ENCODE measurements at places on chromosomes 4 and X.

DNA sequence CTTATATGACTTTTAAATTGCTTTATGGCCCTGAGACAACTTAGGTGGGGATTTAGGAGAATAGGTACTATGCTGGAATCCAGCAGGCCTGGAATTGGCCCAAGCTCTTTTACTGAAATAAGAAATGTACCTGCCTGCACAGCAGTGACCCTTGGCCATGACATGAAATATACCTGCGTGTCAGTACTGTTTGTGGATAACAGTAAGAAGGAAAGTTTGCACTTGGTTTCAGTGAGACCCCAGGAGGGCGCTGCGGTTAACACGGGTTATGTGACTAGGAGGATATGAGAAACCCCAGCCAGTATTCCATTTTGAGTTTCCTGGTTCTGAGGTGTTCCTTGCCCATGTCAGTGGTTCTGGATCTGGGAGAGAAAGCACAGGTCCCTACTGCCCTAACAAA lies 5.3 kb downstream of the MTM1 start:
- no peak for DNase-seq

GRCh38 chr4:80266902-80267380 lies 477 bp downstream of the FGF5 start:
- DNase-seq, result peak; percentile 74

- DNase-seq, result peak; percentile 81
Measured at GRCh38 chr4:1512738-1513660, 106.8 kb upstream of the NKX1-1 start.

DNA sequence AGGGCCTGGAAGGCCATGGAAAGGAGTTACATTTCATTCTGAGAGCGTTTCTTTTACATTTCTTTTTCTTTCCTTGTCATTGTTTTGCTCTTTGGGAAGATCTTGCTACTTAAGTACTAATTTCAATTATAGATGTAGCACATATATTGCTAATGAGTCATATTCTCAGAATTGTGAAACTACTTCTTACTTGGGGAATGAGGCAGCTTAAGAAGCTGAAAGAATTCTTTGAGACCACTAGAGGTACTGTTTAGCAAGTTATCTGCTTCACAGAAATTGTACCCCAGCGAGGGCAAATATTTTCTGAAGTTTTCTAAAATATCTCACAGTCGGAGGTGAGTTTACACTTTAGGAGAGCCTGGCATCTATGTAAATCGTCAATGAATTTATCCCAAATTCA lies 100.6 kb downstream of the AFF2 start:
- DNase-seq, result no peak

DNA sequence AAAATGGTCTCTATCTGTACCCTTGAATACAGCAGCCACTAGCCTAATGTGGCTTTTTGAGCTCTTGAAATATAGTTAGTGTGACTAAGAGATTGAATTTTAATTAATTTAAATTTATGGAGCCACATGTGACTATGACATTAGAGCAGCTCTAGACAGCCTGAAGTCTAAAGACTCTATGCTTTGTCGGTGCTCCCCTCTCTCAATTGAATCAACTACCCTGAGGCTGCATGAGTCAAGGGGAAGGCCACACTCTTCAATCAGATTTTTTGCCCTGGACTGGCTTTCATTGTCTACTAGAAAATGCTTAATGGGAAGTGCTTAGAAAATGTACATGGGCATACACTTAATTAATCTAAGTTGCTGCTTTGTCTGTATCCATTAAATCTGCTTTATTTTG lies 11.7 kb downstream of the TLR7 start:
- no peak for DNase-seq

DNA sequence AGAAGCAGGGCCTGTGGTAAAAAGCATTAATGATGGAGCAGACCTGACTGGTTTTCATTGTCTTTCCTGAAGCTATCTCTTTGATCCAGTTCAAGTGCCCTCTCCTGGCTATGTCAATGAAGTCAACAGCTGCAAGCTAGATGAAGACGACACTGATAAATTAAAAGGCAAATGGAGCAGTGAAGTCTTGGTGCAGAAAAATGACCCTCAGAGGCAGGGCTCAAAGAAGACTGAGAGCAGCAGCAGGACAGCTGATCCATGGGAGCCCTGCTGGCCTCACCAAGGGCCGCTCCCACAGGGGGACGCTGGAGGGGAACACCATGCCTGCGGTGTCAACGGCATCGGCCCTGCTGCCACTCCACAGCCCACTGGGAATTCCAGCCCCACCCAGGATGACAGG lies 96.2 kb downstream of the RELL1 start:
- no peak for DNase-seq

- no peak for DNase-seq
Measured at GRCh38 chr4:182449186-182449929, 206.2 kb downstream of the TENM3 start.

DNA sequence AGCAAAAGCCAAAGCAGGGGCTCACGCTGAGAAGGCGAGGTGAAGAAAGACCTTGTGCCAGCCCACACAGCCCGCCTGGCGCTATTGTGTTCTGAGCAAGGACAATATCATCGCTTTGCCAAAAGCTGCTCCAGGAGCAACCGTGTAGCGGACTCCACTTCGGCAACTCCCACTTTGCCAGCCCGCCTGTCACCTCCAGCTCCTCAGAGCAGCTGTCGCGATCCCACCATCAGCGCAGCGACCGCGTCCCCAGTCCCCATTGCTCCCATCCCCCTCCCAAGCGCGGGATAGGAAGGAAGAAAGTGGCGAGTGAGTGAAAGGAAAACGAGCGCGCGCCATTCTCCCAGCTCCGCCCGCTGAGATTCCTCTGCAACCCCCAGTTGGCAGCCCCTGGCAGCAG lies 759 bp downstream of the ZC4H2 start:
- peak; percentile 74 for DNase-seq

GRCh38 chrX:68115371-68115770 lies 317.9 kb downstream of the OPHN1 start:
- no peak for DNase-seq

DNA sequence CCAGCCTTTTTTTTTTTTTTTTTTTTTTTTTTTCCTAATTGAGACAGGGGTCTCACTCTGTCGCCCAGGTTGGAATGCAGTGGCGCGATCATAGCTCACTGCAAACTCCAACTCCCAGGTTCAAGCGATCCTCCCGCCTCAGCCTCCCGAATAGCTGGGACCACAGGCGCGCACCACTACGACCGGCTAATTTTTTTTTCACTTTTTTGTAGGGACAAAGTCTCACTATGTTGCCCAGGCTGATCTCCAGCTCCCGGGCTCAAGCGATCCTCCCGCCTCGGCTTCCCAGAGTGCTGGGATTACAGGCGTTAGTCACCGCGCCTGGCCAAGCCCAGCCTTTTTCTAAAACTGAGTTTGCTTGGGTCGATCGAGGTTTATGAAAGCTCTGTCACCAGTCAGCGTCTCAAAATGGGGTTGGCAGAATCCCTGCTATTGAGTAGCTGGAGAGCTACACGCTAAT lies 1.3 kb upstream of the OTUD5 start:
- DNase-seq, result no peak

DNA sequence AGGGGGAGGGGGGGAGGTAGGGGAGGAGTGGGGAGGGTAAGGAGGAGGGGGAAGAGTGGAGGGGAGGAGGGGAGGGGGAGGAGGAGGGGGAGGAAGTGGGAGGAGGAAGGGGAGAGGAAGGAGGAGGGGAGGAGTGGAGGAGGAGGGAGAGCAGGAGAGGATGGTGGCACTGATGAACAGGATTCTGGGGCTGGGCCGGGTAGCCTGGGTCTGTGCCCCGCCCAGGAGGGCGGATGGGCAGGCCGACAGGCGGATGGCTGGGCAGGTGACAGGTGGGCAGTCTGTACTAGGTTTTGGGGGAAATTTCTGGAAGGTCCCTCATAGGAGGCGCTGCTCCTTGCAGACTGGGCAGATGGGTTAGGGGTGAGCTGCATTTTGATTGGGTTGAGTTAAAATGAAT lies 66.0 kb upstream of the ADRA2C start:
- peak; percentile 32 for DNase-seq

GRCh38 chr4:140344621-140345020 lies 28.8 kb upstream of the SCOC start:
- no peak for DNase-seq

Measured in posterior vena cava (tissue), 2 donors.